Activated CD8-positive, alpha-beta memory T cell treated with anti-CD3 and anti-CD28 coated beads, Interleukin-2, amount 50 U/mL, for 48 hours (primary cell): ENCODE measurements at places on chromosomes 4 and X.

- DNase-seq, result no peak
These were observed 975.9 kb downstream of the STIM2 start for GRCh38 chr4:27836523-27836922.

GRCh38 chr4:38161208-38162113, 201.3 kb downstream of the PTTG2 start:
- DNase-seq, result no peak

- no peak for DNase-seq
These were observed 520.1 kb upstream of the GALNT7 start for GRCh38 chr4:172648471-172648870.

DNA sequence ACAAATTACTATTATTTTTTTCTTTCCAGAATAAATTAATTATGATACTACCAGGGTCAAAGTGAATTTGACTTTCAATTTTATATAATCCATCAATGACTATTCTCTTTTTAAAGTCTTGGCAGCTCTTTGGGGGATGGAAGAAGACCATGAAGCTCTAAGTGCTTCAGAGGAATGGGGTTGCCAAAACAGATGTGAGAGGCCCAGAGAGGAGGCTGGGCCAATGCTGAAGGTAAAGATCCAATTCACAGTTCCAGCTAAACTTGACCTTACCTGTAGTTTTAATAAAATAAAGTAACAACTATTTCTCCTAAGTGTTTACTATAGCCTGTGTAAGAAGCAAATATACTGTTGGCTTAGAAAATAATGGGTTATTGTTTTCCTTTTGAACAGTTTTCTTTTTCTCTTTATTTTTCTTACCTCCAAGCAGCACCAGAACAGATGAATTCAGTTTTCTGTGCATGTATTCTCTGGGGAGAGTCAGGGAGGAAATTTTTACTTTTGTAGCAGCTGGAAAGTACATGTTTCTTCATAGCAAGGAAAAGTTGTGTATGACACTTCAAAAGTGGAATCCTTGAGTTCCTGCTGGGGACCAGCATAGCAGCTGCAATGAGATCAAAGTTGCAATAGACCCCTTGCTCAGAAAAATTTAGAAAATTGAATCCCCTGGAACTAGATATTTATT, 104.9 kb downstream of the CEP44 start:
- no peak for DNase-seq

DNA sequence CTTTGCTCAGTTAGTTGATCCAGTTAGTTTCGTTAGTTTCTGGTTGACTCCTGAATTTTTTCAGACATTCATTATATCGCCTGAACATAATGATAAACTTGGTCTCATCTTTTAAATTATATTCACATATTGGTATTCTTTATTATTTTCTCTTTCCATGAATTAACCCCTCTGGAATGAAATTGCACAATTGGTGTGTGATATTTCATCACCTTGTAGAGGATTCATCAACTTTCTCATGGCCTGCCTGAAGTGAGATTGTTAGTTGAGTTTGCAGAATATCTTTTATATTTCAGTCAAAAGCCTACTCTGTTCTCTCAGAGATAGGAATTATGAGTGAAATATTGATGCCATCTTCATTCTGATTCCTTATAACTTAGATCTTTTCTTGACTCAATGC, 1160.6 kb upstream of the AGA start:
- no peak for DNase-seq
